ENCODE measurements at places on chromosomes 3 and 15.

DNA sequence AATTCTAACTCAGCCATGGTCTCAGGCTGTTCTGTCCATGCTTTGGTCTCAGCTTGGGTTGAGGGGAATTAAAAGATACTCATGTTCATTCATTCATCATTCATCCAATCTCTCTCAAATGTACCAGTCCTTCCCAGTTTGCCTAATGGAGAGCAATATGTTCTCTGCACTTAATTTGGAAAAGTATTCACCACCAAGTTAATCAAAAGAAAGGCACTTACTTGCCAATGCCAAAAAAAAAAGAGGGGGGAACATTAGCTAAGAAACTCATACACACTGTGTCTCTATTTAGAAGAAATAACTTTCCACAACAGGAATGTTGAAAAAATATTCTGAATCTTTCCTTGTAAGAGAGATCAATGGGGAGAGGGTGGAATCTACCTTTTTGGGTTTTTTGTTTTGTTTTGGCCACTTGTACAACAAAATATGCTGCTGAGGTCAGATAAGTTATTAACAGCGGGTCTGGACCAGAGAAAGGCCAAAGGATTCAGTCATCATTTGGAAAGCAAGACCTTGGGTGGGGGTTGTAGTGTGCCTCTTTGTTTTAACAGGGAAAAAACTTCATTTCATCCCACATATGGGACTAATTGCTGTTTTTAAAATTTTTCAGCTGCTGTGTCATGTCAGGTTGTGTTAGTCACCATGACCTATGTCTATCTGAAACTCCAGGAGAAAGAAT lies 152.3 kb downstream of the FBN1 start:
- no peak for DNase-seq

DNA sequence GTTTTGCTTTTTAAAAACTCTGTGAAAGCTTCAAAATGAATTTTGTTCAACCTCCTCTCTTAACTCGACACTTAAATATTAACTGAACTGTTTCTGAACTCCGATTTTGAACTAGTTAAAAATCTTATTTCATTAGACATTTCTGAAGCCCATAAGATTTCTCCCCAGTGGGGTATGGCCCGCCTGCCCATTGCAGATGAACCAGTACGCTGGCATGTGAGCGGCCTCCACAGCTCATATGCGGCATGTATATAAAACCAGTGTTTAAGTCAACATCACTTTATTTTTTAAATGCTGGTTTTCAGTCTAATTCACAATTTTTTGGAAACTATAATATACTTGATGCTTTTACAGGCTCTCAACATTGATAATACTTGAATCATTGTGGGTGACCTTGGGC lies 50.2 kb downstream of the CPN2 start:
- DNase-seq = no peak

- no peak for DNase-seq
Measured at GRCh38 chr3:73503781-73504180, 121.0 kb downstream of the PDZRN3 start.

- DNase-seq = no peak
Measured at GRCh38 chr15:47998619-47999019, 122.2 kb upstream of the SLC24A5 start.

GRCh38 chr15:25770618-25771337 lies 92.3 kb downstream of the ATP10A start:
- DNase-seq = no peak

- DNase-seq = peak; percentile 32
Measured at GRCh38 chr3:138412821-138413551, 21.4 kb upstream of the ESYT3 start.

DNA sequence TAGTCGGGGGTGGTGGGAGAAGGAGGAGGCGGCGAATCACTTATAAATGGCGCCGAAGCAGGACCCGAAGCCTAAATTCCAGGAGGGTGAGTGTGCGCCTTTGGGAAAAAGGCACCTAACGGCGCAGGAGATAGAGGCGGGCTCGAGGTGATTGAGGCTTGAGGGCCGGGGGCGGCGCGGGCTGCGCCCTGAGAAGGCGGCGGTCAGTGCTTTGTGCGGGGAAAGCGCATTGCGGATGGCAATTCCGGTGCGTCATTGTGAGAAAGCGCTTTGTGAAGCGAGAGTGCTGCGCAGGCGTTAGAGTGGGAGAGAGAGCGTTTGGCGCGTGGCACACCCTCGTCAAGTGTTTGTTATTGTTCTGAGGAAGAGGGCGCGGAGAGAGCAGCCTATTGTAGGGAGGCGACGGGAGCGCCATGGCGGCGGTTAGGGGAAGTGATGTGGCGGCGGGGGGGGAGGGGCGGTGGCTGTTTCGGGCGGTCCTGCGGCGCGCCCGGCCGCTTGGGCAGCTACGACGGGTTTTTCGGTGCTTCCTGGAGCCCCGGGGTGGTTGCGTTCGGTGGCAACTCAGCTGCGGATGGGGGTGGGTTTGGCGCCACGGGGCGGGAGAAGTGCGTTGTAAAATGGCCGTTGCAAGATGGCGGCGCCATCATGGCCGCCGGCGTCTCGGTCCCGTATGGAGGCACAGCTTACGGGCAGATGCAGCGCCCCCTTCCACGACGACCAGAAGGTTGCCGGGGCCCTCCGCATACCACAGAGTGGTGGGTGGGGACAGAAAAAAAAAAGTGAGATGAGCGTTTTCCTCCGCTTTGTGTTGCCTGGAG lies 492 bp downstream of the MORF4L1 start:
- peak; percentile 55 for DNase-seq

DNA sequence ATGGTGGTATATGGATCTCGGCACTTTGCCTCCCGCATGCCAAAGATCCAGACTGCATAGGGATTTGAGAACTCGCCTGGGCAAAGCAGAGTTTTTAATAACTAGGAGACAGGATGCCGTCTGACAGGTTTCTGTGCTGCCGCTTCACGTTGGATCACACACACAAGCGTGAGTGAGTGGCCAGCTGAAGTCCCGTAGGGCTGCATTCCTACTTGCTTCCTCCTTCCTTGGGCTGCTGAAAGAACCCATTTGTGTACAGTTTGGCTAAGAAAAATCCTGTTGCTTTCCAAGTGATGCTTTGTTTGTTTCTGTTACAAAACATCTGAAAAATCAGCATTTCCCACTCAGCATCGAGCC lies 604.3 kb upstream of the CFAP20DC start:
- no peak for DNase-seq

DNA sequence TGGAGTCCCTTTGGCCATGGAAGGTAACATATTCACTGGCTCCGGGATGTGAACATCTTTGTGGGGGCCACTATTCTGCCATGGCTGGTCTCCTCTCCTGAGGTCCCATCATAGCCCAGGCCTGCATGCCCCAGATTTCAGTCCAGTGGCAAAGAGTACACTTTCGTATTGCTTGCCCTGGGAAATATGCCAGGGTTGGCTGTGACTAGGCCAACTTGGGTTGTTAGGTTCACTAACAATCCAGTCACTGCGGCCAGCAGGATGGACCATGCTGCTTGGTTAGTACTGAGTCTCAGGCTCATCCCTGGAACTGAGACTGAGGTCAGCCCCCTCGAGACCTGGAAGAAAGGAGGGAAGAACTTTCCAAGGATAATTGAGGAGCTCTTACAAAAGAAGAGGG lies 9.8 kb upstream of the EEFSEC start:
- no peak for DNase-seq
